ENCODE measurements at places on chromosomes 16 and 17.

DNA sequence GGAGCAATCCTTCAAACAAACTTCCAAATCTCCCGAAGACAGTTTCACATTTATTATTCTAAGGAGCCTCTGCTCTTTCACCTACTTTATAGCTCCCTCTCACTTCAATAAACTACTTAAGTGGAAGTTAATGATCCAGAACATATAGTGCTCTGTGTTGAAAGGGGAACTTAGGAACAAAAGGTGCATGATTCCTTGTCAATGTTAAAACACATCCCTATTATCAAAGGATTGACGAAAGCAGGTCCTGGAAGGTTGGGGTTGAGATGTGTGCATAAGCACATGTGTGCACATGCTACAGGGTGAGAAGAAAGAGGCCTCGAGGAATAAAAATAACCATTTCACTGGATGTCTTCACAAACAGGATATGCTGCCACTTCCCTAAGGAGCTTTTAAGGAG is 170.3 kb downstream of the SLC39A11 start:
- DNase-seq, result no peak

DNA sequence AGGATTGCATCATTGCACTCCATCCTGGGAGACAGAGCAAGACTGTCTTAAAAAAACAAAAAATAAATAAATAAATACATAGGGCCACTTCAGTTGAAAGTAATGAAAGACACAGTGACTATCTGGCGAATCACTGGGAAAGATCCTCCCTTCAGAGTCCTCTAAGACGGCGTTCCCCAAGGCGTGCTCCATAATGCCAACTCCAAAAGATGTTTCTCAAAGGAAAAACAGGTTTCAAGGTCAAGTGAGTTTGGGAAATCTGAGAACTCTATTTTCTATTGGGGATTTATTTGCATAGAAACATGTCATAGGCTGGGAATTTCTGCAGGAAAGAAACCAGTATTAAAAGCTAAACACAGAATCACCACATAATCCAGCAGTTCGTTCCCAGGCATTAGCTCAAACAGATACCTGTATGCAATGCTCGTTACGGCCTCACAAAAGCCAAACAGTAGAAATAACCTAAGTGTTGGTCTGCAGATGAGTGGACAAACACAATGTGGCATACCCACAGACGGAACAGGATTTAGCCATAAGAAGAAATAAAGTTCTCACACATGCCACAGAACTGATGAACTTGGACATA is 7.9 kb downstream of the KLHDC4 start:
- DNase-seq, result no peak

GRCh38 chr17:48679385-48680096 is 42.8 kb downstream of the PRAC1 start:
- no peak for DNase-seq

DNA sequence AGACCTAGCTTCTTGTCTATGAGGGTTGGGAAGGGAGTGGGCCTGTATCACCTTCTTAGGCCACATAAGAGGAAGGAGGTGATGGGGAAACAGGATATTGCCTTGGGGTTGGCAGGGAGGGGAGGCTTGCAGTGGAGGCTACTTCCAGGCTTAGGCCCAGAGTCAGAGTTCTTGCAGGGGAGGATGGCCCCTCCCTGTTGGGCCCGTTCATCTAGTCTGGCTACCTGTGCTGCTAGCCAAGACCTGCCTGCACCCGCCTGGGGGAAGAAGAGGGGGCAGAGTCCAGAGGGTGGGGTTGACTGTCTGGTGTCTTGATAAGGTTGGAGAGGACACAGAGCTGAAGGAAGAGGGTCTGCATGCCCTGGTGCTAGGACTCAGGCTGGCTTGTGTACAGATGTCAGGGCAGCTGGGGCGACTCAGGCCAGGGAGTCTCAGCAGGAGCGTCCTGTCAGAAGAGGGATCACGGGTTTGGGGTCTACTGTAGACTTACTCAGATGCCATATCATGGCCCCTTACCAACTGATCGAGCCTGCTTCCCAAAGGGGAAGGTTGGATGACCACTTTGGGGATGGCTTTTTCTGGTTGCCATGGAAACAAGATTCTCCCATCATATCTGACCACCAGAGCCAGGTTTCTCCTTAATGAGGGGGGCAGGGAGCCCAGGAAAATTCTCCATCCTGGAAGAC is 5.3 kb downstream of the KDM6B start:
- no peak for DNase-seq

GRCh38 chr17:13690806-13691205 is 89.1 kb upstream of the HS3ST3A1 start:
- DNase-seq, result no peak

GRCh38 chr17:7841915-7842379 is 7.9 kb downstream of the KDM6B start:
- peak; percentile 76 for DNase-seq
